ENCODE measurements at places on chromosomes 16 and 17.

DNA sequence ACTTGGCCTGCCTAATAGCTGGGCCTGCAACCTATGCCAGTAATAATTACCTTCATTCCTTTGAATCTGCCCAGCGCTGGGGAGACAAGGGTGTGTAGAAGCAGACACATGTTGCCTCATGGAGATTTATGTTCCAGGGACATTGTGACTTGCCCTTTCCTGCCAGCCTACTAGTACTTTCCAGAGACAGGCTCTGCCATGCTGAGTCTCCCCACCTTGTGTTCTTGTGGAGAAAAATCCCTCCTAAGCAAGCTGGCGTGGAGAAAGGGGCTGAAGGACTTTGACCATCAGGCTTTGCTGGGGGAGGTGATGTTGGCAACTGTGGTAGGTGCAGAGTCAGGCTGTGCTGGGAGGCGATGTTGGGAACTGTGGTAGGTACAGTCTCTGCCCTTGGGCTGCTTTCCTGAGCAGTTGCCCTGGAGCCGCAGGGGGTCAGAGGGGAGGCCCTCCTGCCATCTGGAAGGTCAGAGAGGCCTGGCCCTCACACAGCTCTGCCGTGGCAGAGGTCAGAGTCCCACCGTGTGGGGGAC lies 4.0 kb downstream of the KSR1 start:
- no peak for DNase-seq

- no peak for DNase-seq
Observed at GRCh38 chr17:75639771-75640555, 6.7 kb downstream of the SMIM5 start.

GRCh38 chr17:42329025-42329976 lies 41.0 kb downstream of the STAT5A start:
- peak; percentile 90 for DNase-seq

- DNase-seq = peak; percentile 94
Observed at GRCh38 chr17:49210158-49211029, at the start of the genes ABI3 and GNGT2. ABI3 (plus strand) TSS chr17:49210707; CDS start chr17:49210725, 18 bp downstream. GNGT2 (minus strand) TSS chr17:49210574; CDS start chr17:49207422, 3,152 bp downstream.

- DNase-seq = peak; percentile 89
Observed at GRCh38 chr16:8878523-8878911, 3.6 kb upstream of the LITAFD start.
